ENCODE measurements at places on chromosomes 16 and 17. TPM values are rescaled to one million over a fixed set of nuclear protein-coding genes. Genes with fewer than 3 reads are reported as not detected.

GRCh38 chr17:18851201-18851600, 6.7 kb upstream of the PRPSAP2 start:
- peaks cover 10% of the 10 kb centered on the region for H3K4me1 ChIP-seq
- H3K27ac ChIP-seq: no peak overlapping the region
- no peak for DNase-seq
- no peaks in the 10 kb centered on the region for H3K36me3 ChIP-seq
- no peak overlapping the region for H3K4me3 ChIP-seq

- no peaks in the 10 kb centered on the region for H3K36me3 ChIP-seq
- peak; percentile 97 for DNase-seq
- H3K27ac ChIP-seq: peak overlapping the region; percentile 80
- H3K27me3 ChIP-seq: no peaks in the 10 kb centered on the region
Observed at GRCh38 chr16:89700100-89700648, 1.3 kb downstream of the SPATA2L start.

- no peak for DNase-seq
- H3K27ac ChIP-seq: no peak overlapping the region
- H3K4me1 ChIP-seq: no peaks in the 10 kb centered on the region
- no peaks in the 10 kb centered on the region for H3K36me3 ChIP-seq
- no peaks in the 10 kb centered on the region for H3K27me3 ChIP-seq
Observed at GRCh38 chr17:3866276-3866675, 20.2 kb upstream of the NCBP3 start.

GRCh38 chr17:52035336-52035915, 123.1 kb downstream of the CA10 start:
- no peaks in the 10 kb centered on the region for H3K4me1 ChIP-seq
- no peak overlapping the region for H3K27ac ChIP-seq
- H3K27me3 ChIP-seq: no peaks in the 10 kb centered on the region
- no peak for DNase-seq

- H3K4me1 ChIP-seq: no peaks in the 10 kb centered on the region
- H3K4me3 ChIP-seq: no peak overlapping the region
- no peak for DNase-seq
- H3K36me3 ChIP-seq: no peaks in the 10 kb centered on the region
Observed at GRCh38 chr17:44601539-44601938, 44.3 kb downstream of the FZD2 start.

GRCh38 chr17:42472709-42473521, 14.2 kb downstream of the ATP6V0A1 start:
- no peak for DNase-seq
- H3K4me1 ChIP-seq: no peaks in the 10 kb centered on the region
- no peak overlapping the region for H3K4me3 ChIP-seq
- H3K27ac ChIP-seq: no peak overlapping the region
- H3K27me3 ChIP-seq: no peaks in the 10 kb centered on the region

GRCh38 chr17:81684442-81684911, 666 bp downstream of the HGS start:
- peak overlapping the region; percentile 93 for H3K4me3 ChIP-seq
- H3K36me3 ChIP-seq: peaks cover 35% of the 10 kb centered on the region
- DNase-seq: no peak
- H3K27ac ChIP-seq: peak overlapping the region; percentile 83

DNA sequence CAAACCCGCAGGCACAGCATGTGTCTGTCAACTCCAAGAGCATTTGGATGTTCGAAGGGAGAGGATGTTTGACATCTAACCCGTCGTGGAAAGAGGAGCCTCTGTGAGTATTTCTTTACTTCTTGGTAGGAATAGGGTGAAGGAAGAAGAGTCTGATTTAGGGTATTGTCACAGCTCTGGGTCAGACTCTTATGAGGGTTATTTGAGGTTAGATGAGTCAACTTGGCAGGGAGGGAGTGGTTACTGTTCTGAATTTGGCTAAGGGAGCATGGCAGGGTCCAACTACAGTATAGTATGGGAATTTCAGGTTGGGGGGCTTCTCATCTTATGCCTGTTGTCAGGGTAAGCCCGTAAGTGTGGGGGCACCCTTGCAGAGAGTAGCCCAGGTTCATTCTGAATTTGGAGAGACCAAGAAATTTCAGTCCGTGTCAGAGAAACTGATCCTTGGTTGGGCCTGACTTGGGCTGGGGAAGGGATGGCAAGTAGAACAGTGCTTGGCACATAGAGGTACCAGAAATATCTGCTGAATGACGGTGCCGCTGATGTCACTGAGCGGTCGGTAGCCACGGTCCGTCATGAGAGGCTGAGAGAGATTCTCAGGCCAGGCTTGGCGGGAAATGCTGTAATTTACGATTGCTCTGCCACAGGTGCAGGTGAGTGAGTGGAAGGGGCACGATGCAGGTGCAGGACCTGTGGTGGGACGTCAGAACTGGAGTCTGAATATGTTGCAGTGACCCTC, 43.2 kb downstream of the MYH3 start:
- no peaks in the 10 kb centered on the region for H3K27me3 ChIP-seq
- no peaks in the 10 kb centered on the region for H3K36me3 ChIP-seq
- H3K27ac ChIP-seq: no peak overlapping the region
- no peaks in the 10 kb centered on the region for H3K4me1 ChIP-seq

DNA sequence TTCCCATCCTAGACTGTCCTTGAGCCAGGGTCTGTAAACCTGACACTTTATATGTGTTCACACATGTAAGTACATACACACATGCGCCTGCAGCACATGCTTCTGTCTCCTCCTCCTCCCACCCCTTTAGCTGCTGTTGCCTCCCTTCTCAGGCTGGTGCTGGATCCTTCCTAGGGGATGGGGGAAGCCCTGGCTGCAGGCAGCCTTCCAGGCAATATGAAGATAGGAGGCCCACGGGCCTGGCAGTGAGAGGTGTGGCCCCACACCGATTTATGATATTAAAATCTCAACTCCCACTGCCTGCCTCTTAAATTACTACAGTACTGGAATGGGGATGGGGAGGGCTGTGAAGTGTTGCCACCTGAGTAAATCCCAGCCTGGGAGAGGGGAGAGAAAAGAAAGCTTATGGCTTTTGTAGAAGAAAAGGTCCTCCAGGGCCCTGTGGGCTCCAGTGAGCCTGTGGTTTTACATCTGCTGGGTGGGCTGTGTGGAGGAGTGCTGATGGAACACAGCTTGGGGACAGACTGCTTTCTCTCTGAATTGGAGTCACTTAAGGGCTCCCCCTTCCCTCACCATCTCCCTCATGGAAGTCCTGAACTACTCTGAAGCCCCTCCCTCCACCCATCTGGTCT, 990 bp upstream of the WNK4 start:
- no peak for DNase-seq
- H3K27ac ChIP-seq: no peak overlapping the region
- H3K4me1 ChIP-seq: peaks cover 7% of the 10 kb centered on the region
- no peak overlapping the region for H3K4me3 ChIP-seq

DNA sequence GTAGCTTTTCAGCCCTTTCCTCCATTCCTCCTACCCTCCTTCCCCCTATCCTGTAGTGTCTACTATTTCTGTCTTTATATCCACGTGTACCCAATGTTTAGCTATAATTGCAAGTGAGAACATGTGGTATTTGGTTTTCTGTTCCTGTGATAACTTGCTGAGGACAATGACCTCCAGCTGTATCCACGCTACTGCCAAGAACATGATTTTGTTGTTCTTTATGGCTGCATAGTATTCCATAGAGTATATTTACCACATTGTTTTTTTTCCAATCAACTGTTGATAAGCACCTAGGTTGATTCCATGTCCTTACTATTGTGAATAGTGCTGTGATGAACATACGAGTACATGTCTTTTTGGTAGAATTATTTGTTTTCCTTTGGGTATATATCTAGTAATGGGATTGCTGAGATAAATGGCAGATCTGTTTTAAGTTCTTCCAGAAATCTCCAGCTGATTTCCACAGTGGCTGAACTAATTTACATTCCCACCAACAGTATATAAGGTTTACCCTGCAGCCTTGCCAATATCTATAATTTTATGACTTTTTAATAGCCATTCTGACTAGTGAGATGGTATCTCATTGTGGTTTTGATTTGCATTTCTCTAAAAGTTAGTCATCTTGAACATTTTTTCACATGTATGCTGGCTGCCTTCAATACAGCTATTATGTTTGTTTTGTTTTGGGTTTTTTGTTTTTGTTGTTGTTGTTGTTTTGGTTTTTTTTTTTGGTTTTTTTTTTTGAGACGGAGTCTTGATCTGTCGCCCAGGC, 10.9 kb upstream of the COPRS start:
- no peaks in the 10 kb centered on the region for H3K27me3 ChIP-seq
- peaks cover 48% of the 10 kb centered on the region for H3K36me3 ChIP-seq
- DNase-seq: no peak
- H3K27ac ChIP-seq: no peak overlapping the region
- no peak overlapping the region for H3K4me3 ChIP-seq

DNA sequence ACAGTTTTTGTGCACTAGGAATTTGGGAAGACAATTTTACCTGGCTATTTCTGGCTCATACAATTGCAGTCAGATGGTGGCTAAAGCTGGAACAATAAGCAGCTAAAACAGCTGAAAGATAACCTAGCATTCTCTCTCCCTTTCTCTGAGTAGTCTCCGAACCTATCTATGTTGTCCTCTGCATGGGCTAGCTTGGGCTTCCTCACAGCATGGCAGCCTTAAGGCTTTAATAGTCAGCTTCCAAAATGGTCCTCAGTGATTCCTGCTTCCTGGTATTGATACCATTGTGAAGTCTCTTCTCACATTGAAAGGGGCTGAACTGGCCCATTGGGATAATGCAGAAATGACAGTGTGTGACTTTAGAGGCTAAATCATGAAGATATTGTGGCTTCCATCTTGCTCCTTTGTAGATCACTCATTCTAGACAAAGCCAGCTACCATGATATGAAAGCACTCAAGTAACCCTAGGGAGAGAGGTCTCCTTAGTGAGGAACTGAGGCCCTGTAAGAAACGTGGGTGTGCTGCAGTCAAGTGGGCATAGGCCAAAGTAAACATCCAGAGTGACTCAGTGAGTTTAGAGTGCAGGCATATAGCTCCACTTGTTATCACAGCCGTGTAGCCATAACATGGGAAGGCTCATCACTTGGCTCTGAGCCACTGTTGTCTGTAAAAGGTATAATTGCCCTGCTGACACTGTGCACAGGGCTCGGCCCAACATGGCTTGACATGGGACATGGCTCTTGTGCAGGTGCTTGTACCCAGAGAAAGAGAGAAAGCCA, 5.5 kb upstream of the VKORC1 start:
- H3K27me3 ChIP-seq: no peaks in the 10 kb centered on the region
- no peaks in the 10 kb centered on the region for H3K36me3 ChIP-seq
- H3K4me1 ChIP-seq: peaks cover 9% of the 10 kb centered on the region
- H3K27ac ChIP-seq: no peak overlapping the region
- H3K4me3 ChIP-seq: no peak overlapping the region
- DNase-seq: no peak

- no peaks in the 10 kb centered on the region for H3K27me3 ChIP-seq
- no peak overlapping the region for H3K27ac ChIP-seq
- no peaks in the 10 kb centered on the region for H3K36me3 ChIP-seq
- no peak overlapping the region for H3K4me3 ChIP-seq
- H3K4me1 ChIP-seq: no peaks in the 10 kb centered on the region
- no peak for DNase-seq
Observed at GRCh38 chr17:72439893-72440502, 319.2 kb downstream of the SOX9 start.

FNDC8 gene
- total RNA-seq: not detected

NPIPA2 gene
- total RNA-seq: 9.9 TPM

FSCN2 gene
- 0.75 TPM for total RNA-seq

Measured in CD4-positive, alpha-beta memory T cell (primary cell).